ENCODE measurements at places on chromosomes 16 and 17.

DNA sequence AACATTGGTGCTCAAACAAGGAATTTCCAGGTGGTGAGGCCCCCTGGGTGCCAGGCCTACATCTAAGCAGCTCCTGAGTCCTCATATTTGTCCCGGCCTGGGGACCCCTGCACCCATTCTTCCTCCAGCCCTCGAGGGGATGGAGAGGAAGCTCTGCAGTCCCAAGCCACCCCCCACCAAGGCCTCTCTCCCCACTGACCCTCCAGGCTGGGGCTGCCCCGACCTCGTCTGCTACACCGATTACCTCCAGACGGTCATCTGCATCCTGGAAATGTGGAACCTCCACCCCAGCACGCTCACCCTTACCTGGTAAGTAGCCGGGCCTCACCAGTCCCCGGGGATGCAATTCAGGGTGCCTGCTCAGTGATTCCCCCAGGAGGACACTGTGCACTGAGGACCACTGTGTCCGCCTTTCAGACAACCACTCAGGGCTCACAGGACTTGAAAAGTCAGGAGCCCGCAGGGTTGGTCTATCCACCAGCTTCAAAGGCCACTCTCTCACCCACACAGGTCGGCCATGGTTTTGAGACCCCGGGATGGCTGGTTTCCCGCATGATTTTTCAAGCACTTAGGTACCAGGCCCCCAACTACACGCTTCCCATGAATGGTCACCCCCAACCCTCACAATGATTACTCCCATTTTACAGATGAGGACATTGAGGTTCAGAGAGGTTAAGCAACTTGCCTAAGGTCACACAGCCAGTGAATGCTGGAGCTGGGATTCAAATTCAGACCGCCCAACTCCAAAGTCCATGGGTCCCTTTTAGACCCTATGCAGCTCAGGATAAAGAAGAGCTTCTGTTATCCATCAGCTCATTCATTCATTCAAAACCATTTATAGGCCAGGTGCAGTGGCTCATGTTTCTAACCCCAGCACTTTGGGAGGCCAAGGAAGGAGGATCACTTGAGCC is 32.4 kb downstream of the IL21R start:
- no peak for DNase-seq

GRCh38 chr17:38711792-38712571 is 6.9 kb downstream of the MLLT6 start:
- DNase-seq: no peak

- DNase-seq: no peak
Observed at GRCh38 chr17:45785480-45786193, 1.5 kb downstream of the CRHR1 start.

DNA sequence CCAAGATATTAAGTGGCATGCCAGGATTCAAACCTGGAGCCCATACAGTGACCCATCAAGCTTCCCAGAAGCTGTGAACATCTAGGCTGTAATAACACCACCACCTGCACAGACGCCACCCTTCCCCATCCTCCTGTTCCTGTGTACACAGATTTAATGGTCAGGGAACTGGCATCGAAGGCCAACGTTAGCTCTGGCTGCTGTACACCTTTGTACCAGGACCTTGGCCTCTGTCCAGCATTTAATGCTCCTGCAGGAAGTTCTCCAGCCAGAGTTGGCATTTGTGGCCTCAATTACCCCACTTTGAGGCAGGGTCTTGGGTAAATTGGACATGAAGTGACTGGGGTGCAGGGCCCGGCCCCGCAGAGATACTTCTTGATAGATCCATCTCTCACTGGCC is 49.3 kb downstream of the SCNN1B start:
- no peak for DNase-seq

DNA sequence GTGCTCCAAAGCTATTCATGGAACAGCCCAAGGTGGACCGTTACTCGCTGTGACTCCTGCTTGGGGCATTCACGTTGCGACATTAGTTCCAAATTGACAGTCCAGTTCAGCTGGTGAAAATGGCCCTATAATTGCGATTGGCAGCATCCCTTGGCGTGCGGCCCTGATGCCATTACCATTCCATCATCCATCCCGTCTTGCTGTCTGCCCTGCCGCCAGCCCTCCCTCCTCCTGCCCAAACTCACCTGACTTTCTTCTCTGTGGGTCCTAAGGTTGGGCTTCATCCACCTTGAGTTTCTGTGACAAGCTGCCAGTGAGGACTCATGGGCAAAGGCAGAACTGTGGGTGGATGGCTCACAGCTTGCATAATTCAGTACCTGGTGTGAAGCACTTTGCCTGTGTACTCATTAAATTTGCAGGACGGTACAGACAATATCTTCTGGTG is 104.6 kb downstream of the RPTOR start:
- DNase-seq: no peak

- DNase-seq: no peak
Observed at GRCh38 chr17:69427486-69428197, 13.1 kb downstream of the MAP2K6 start.

DNA sequence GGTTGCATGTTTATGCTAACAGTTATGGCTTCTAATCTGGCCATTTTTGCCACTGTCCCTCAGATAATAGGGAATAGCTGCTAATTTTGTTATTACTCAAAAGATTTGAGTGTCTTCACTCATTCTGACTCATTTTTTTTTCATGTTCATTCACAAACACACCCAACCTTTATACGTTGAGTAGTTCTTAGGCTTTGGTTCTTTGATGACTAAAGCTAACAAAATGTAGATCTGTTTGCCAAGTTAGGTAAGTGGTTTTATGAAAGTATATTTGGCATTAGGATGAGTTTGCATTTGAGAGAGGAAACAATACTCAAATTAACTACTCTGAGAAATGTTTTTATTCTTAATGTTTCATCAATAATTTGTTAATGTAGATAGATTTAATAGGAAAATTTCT is 3.6 kb downstream of the MAP2K4 start:
- DNase-seq: no peak

- DNase-seq: no peak
Observed at GRCh38 chr17:4540687-4541327, 14.4 kb downstream of the MYBBP1A start.

Measured in effector CD4-positive, alpha-beta T cell (primary cell).